ENCODE measurements at places on chromosomes 6 and 20.
A peak's percentile ranks its signal among the peaks of the same experiment; 100 is the strongest.

GRCh38 chr6:40139447-40139846 lies 205.2 kb upstream of the MOCS1 start:
- DNase-seq = no peak

GRCh38 chr6:126628125-126628524 lies 288.2 kb downstream of the CENPW start:
- DNase-seq = no peak

DNA sequence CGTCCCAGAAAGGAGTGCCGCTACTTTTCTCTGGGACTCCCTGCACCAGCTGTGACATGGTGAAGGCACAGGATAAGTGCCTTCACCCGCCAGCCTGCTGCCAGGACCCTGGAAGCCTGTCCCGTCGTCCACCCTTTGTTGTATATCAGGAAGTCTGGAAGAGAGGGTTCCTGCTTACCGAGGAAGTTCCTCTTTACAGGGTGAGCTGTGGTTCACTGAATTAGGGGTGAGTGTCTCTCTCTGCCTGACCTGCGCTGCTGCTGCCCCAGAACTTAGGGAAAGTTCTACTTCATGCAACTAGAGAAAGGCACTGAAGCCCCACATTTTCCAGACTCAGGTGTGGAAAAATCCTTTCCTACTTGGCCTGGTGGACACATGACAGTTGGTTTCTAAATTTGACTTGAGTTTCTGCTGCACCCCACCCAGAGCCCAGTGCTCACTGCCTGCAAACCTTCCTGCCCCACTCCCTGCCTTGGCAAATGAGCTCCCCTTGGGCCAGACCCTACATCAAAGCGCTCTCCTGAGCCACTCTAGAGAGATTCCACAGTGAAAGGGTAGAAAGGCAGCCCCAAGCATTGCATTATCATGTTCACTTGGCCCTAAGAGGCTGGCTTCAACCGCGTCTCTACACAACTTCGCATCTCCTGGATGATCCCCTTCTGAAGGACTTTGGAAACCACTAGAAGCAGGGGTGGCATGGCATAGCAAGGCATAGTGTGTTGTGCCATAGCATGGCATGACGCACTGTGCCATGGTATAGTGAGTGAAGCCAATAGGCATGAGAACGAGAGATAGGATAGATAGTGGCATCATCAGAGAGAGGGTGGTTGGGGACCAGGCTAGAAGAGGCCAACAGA lies 215.8 kb upstream of the CDYL start:
- DNase-seq = no peak

DNA sequence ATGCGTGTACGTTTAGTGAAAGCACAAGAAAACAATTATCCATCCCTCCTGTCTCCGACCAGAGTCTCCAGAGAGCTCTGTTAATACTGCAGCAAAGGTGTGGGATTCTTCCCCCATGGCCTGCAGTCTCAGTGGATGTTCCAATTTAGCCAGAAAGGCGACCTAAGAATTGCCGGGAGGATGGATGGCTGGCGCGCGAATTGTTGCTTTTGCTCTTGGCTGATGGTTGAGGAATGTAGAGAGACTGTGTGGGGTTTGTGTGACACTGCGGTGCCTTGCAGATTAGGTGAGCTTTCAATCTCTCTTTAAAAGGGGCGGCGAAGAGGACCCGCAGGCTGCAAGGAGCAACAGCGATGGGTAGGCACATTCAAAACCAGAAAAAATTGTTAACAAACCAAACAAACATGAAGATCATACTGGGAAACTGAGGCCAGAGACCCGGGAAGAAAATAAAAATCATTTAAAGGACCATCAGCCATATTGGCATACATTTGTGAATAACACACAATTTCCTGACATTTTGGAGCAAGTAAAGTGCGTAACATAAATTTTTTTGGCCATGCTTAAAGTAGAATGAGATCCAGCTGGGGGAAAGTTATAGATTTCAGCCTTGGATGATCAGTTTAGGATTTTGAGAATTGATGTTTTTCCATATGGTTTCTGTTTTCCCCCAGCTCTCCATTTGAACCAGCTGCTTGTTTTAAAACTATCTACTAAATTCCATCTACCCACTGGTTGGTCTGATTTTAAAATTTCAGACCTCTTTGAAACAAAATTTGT lies 46.3 kb downstream of the GNAS start:
- no peak for DNase-seq

DNA sequence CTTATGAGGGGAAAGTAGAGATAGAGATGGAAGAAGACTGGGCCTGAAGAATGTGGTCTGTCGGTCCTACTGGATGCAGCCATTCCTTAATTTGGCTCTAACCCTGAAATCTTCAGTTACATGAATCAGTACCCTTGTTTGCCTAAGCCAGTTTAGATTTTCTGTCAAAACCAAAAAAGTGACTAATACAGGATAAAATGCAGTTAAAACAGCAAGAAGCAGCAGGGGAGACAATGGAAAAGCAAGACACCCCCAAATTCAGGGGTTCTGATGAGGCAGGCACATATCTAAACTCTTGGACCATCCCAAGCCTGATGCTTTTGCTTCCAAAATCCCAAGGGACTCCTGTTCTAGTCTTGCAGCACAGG lies 17.4 kb upstream of the UBE2V1 start:
- no peak for DNase-seq

DNA sequence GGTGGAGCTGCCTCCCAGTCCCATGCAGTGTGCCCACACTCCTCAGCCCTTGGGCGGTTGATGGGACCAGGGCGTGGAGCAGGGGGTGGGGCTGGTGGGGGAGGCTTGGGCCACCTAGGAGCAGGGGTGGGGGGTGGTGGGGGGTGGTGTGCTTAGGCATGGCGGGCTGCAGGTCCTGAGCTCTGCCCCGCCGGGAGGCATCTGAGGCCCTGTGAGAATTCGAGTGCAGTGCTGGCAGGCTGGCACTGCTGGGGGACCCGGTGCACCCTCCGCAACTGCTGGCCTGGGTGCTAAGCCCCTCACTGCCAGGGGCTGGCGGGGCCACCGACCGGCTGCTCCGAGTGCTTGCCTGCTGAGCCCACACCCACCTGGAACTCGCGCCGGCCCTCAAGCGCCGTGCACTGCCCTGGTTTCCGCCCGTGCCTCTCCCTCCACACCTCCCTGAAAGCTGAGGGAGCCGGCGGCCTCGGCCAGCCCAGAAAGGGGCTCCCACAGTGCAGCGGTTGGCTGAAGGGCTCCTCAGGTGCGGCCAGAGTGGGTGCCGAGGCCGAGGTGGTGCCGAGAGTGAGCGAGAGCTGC lies 59.6 kb upstream of the PRL start:
- no peak for DNase-seq

GRCh38 chr6:136740050-136740974 lies 52.0 kb downstream of the MAP3K5 start:
- no peak for DNase-seq

- DNase-seq = no peak
Measured at GRCh38 chr6:30703011-30703410, 12.2 kb upstream of the NRM start.

GRCh38 chr6:148242180-148242579 lies 100.5 kb upstream of the SASH1 start:
- DNase-seq = no peak

- DNase-seq = no peak
Measured at GRCh38 chr20:32737371-32738223, 5.7 kb downstream of the COMMD7 start.

DNA sequence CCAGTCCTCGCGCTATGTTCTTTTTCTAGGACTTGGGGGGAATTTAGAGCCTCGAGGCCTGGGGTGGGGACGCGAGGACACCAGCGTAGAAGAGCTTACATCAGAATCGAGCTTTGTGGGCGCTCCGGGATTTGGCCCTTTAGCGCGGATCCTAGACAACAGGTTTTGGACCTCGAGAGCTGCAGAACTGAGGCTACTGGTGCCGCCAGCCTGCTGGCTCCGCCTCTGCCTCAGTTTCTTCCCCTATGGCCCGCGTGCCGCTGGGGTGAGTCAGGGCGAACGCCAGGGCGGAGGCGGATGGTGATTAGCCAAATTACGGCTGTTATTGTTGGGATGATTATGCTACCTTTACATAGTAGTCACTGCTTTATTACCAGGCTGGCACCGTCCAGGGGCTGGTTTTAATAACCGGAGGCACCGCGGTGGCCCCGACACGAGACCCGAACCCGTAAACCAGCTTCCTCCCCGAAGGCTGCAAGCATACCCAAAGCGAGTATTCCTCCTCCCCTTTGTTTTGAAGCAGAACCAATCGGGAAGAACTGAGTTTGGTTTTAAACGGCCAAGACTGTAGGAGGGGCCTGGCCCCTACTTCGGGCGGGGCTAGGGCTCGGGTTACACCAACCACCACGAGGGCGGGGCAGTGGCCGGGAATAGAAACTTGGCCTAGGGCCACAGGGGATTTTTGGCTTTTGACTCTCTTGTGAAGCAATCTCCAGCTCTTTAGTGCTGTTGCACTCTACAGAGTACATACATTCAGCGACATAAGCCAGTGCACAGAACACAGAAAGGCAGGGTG lies 639 bp upstream of the GTPBP2 start:
- peak; percentile 70 for DNase-seq

GRCh38 chr6:146472918-146473317 lies 70.7 kb upstream of the RAB32 start:
- DNase-seq = no peak

DNA sequence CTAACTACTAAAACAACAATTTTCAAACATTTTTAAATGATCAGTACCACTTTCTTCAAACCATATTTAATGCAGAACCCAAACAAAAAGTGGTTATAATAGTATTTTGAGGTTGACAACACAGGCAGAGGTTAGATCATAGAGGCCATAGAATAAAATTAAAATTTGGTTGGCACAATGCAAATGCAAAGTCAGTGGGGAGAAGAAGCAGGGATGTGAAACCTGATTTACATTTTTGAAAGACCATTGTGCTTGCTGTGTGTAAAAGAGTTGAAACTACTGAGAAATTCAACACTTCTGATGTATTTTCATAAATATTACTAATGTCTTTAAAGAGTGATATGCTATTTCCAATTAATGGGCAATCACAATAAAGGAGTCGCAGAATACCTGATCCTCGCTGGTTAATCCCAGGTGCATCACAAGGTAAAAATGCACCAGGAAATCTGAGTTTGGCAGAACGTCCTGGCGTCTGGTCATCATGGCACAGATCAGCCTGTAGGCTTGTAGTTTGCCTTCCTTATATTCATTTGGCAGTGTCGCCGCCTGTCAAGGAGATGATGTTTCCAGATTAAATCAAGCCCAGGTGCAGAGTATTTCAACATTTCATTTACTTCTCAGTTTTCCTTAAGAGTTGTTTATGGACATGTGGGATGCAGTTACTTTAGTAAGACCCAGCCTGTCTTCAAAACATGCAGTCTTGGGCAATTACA lies 141.2 kb downstream of the RALGAPA2 start:
- no peak for DNase-seq

DNA sequence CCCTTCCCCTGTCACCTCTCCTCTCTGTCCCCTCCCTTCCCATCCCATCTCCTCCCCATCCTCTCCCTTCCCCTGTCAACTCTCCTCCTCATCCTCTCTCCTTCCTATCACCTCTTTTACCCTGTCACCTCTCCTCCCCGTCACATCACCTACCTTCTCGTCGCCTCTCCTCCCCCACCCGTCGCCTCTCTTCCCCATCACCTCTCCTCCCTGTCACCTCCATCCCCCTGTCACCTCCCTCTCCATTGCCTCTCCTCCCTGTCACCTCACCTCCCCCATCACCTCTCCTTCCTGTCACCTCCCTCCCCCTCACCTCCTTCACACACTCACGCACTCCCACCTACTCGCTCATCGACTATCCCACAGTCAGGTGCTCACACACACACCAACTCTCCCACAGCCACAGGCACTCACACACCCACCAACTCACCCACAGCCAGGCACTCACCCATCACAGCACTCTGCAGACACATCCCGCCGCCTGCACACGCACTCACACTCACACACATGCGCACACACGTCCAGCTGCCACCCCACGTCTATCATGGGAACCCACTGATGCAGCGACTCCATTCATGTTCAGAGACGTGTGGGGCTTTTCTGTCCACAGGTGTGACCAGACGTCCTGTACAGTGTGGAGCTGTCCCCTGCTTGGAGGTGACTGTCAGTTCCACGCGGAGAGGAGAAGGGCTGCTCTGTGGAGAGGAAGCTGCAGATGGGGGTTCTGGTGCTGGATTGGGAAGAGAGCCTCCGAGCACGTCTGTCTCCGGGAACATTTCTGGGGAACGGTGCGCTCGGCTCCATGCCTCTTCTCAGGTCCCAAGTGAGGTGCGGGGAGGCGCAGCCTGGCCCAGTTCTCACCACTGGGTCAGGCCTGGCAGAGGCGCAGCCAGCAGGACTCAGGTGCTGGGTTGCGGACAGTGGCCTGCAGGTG lies 184.3 kb downstream of the TTLL2 start:
- no peak for DNase-seq

DNA sequence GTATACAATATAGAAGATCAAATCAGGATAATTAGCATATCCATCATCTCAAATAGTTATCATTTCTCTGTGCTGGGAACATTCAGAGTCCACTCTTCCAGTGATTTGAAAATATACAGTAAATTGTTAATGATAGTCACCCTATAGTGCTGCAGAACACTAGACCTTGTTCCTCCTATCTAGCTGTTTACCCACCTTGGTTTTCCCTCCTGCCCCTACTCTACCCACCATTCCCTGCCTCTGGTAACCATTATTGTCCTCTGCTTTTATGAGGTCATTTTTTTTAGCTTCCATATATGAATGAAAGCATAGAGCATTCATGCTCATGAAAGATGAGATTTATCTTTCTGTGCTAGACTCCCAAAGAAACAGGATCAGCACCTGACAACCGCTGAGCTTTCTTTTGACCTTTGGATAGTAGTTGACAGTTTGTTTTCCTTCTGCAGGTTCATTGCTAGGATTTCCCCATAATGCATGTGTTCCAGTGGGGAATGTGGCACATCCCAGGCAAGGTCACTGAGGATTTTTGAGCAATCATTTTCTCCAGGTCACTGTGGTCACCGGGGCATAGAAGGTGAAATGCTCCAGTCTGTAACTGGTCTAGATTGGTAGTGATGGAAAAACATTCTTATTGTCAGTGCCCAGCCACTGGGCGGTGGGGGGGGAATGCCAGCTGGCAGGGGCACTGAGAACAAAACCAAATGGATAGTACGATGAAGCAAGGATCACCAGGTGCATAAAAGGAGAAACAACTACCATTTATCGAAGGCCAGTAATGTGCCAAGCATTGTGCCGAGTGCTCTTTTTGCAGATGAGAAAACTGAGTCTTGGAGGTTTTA lies 33.6 kb upstream of the BCAS1 start:
- no peak for DNase-seq

- DNase-seq = no peak
Measured at GRCh38 chr20:7217606-7218005, 450.1 kb downstream of the BMP2 start.

DNA sequence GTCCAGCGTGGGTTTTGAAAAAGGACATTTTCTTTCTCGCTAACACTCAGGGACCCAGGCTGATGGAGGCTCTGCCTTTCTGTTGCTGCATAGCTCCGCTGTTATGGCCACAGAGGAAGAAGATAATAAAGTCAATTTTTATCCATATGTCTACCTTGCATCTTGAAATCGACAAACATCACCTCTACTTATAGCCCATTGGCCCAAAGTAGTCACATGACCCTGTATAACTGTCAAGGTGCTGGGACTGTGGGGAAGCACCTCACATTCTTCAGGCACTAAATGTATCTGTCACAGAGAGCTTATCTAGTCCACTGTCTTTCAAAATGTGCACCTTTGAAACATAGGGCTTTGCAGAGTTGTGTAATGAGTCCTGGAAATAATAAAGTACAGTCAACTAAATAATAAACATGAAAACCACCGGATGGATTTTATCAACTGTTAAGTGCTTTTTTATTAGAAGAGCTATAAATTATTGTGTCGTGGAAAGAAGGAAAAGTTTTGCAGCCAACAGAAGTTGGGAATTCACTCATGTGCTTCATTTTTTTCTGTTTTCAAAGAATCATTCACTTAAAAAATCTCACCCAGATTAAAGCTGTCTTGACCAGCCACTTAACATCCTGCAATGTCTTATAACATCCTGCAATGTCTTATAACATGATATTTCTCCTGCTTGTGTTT lies 47.7 kb upstream of the RCAN2 start:
- DNase-seq = no peak

Measured in C1 segment of cervical spinal cord (tissue), 14 donors.